ENCODE measurements at places on chromosomes 6 and 20.

DNA sequence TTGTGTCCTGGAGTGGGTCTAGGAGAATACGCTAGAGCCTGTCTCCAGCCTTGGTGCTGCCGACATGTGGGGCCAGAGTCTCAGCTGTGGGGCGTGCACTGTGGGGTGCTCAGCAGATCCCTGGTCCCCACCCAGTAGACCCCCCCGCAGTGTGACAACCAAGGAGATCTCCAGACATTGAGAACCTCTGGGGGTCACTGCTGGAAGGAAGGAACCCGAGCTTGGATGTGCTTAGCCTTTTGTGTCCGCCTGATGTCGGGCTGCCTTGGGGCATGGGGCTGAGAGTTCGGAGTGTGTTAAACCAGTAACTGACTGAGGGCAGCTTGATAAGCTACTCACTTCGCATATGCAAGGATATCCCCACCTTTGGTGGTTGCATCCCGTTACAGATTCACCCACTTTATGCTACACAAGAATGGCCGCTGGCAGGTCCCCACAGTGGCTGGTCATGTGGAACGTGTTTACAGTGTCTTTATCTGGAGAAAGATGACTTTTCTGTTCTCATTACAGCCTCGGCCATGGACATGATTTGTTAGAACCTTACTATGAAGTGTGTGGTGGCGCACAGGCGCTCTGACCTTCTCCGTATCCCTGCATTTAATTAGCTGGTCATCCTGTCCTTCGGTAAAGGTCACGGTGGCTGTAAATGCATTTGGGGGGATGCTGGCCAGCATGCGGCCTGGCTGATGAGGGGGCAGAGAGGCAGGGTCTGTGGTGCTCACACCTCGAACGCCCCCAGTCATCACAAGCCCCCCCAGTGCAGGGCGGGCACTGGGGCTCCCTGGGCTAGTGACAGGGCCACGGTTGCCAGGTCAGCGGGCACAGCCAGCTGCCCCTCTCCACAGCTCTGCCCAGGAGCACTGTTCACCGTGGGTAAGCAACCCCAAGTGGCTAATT lies 366.8 kb downstream of the TAF4 start:
- DNase-seq = no peak

DNA sequence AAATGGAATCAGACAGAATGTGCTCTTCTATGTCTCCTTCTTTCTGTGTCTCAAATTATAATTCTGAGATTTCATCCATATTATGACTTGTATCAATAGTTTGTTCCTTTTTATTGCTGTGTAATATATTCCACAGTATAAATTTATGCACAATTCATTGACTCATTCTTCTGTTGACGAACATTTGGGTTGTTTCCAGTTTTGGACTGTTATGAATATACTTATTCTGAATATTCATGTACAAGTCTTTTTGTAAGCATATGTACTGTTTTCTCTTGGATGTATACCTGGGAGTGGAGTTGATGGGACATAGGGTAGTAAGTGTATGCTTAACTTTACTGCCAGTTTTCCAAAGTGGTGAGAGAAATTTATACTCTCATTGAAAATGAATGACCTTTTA lies 28.1 kb upstream of the TRAF3IP2 start:
- no peak for DNase-seq

DNA sequence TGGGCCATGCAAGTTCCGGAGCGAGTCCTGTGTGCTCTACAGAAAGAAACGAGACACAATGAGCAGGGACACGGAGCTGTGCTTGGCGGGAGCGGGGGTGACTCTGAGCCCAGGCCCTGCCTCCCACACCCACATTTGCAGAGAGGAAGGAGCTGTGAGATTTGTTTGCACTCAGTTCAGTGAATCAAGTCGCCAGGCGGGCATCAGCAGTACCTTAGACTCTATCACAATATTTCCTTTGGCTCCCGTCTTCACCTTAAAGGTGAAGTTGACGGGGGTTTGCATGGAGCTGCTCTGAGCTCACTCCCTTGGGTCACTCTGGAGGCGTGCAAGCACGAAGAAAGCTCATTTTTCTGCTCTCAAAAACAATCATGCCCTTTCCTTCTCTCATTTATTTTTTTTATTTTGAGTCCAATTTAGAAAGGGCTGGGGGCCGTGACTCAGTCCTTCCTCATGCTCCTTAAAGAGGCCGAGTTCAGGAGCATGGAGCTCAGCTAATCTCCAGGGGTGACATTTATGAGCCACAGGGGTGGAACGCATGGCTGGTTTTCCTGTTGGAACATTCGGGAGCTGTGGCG lies 188.2 kb downstream of the NFATC2 start:
- no peak for DNase-seq

DNA sequence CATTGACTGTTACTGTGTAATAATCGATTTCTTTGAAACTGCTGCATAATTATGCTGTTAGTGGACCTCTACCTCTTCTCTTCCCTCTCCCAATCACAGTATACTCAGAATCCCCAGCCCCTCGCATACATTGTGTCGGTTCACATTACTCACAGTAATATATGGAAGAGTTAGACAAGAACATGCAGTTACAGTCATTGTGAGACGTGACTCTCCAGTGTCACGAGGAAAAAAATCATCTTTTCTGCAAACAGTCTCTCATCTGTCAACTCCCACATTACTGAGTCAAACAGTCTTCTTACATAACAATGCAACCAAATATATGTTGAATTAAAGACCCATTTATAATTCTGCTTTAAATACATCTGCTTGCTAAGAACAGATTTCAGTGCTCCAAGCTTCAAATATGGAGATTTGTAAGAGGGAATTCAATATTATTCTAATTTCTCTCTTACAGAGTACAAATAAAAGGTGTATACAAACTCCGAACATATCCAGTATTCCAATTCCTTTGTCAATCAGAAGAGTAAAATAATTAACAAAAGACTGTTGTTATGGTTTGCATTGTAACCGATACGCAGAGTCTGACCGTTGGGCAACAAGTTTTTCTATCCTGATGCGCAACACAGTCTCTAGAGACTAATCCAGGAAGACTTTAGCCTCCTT lies 113.3 kb downstream of the TMEM242 start:
- DNase-seq = no peak

DNA sequence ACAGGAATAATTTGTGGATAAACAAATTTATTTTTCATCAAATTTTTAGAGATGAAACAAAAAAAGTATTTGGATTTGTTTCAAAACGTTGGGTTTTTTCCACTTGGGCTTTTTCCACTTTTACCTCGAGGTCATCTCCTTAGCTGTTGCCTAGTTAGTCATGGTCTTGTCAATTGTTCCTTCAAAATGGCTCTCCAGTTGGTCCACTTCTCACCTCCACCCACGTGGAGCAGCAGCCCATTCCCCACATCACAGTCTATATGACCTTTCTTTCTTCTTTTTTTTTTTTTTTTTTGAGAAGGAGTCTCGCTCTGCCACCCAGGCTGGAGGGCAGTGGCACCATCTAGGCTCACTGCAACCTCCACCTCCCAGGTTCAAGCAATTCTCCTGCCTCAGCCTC lies 6.7 kb upstream of the SLC4A11 start:
- DNase-seq = no peak

DNA sequence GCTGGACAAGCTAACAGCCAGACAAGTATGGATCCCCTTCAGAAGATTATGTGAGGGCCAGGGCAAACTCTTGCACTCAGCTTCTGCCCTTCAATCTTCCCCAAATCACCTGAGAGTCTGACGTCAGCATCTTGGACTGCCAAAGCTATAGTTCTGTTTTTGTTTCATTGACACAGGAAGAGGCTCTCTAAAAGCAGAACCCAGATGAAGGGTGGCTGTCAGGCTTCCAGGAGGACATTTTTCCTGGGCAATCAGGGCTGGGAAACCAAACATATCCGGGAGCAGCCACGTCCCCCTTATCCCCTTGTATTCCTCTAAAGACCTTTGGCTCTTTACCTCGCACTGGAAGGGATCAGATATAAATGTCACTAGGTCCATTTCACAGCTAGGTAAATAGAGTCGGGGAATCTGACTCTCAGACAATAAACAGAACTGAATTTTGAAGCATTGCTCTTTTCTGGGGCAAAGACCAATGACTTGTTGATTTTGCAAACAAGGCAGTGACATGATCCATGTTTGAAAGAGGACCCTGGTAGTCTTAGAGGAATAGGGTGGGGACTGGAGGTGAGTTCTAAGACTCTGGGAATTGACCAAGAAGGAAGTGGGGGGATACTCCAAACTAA lies 13.3 kb downstream of the MAFB start:
- peak; percentile 41 for DNase-seq

- DNase-seq = no peak
These were observed 140.5 kb downstream of the RCAN2 start for GRCh38 chr6:46350714-46351113.

DNA sequence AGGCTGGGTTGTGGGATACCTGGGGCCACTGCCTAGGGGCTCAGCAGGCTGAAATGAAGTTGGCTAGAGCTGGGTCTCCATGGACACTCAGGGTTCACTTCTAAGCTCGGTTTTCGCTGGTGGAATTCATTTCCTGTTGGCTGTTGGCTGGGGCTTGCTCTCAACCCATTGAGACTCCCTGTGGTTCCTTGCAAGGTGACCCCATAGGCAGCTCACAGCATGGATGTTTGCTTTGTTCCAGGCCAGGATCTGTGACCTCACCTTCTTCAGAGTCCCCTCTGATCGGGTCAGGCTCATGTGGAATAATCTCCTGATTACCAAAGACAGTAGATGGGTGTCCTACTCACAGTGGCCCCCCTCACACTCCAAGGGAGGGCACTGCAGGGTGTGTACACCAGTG lies 229.3 kb downstream of the QKI start:
- DNase-seq = no peak

All from inflammatory macrophage treated with lipopolysaccharide for 4 hours (primary cell).